ENCODE measurements at places on chromosomes 6 and 20.

GRCh38 chr20:20759132-20759531 is 46.7 kb upstream of the RALGAPA2 start:
- no peak for DNase-seq

DNA sequence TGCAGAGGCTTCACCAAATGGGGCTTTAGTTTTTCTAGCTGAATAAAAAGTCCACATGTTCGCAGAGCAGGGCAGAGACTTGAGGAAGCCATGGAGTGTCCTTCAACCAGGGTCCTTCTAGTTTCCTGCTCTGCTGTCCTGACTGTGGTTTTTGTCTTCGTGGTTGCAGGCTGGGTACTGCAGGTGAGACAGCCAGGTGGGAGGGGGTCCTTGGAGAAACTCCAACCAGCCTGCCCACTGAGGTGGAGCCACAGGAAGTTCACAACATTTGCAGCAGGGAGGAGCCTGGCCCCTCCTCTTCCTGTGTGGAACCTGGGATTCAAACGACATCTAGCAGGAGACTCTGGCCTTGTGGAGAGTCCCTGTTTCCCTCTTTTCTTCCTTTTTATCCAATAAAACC is 68.8 kb upstream of the MYLIP start:
- no peak for DNase-seq

- DNase-seq: no peak
Observed at GRCh38 chr6:101021504-101021903, 140.4 kb upstream of the ASCC3 start.

- no peak for DNase-seq
Observed at GRCh38 chr6:89483111-89483720, 50.3 kb downstream of the ANKRD6 start.

DNA sequence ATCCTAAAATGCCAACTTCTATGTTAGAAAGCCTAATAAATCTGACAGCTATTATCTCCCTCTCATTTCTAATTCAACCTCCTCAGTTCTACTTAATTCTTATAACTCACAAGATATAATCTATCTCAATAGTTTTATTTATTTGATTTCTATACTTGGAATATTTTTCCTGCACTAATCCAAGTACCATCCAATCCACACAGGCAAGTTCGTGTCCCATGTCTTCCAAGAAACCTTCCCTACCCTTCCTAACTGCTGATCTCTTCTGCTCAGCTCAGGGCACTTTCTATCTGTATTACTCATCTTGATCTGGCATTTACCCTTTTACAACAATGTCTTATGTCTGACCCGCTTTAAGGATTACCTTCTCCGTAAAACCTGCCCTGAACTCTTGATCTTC is 18.2 kb downstream of the NCOA5 start:
- DNase-seq: no peak

DNA sequence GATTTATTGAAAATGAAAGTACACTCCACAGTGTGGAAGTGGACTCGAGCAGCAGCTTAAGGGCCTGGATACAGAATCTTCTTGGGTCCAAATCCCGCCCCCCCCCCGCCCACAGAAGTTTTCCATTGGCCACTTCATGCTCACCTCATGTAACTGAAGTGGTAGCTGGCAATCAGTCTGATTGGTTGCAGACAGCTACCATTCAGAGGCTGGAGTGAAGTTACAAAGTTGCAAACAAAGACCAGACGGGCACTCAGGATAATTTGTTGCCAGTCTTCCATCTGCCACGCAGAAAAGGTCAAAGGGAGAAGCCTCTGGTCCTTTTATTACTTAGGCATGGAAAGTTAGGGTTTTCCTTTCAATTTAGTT is 25.8 kb upstream of the FABP7 start:
- DNase-seq: no peak

DNA sequence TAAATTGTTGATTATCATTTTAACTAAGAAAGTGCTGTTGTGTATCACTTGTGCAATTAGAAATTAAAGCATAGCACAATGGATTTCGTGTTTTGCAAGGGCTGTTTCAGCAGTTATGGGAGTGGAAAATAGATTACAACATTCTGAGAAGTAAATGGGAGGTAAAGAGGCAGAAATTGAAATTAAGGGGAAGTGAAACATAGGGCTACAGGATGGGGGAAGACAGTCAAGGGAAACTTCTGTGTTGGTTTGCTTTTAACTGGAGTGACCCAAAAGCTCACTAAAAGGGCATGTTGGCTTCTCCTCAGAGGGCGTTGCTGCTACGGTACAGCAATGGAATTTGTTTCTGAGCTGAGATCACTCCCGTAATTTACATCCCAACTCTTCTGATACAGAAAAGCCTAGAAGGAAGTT is 147.5 kb downstream of the BCAS1 start:
- no peak for DNase-seq
